Stimulated activated CD4-positive, alpha-beta T cell treated with anti-CD3 and anti-CD28 coated beads, Interleukin-12 subunit alpha, Interleukin-12 subunit beta, amount 100 ng/mL, for 24 hours (primary cell): ENCODE measurements at places on chromosomes 3 and 15.
A peak's percentile ranks its signal among the peaks of the same experiment; 100 is the strongest.

GRCh38 chr3:81173514-81173913 is 587.9 kb downstream of the GBE1 start:
- no peak for DNase-seq

GRCh38 chr3:8070011-8070410 is 431.6 kb upstream of the LMCD1 start:
- no peak for DNase-seq

- no peak for DNase-seq
These were observed 143.5 kb downstream of the GAP43 start for GRCh38 chr3:115766587-115767482.

DNA sequence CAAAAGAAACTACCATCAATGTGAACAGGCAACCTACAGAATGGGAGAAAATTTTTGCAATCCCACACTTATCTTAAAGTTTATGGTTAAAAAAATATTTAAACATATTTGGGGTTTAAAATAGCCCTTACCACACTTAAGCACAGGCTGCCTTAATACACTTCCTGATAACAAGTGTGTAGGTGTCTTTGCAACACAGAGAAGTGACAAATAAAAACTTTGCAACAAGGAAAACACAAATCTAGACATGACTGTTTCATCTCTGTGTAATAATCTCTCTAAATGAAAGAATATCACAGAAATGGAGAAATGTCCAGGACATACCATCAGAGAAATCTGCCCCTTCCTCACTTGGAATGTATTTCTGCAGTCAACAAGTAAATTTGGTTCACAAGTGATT is 464.1 kb upstream of the ARHGEF26 start:
- no peak for DNase-seq

DNA sequence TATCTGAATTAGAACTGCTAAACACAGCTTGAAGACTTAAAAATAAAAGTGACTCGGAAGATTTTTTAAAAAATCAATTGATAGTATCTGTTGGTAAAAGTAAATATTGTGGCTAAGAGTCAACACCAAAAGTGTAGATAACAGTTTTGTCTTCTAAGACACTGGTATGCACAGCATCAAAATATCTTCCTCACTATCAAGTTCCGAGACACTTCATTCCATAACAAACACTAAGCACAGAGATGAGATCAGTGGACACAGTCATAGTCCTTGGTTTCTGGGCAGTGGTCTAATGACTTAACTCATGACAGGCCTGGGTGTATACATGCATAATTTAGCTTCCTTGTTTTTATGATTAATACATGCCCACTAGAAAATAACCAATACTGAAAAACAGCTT is 63.2 kb downstream of the PXYLP1 start:
- DNase-seq = no peak

GRCh38 chr15:90184786-90185704 is 16.1 kb upstream of the SEMA4B start:
- DNase-seq = peak; percentile 35

DNA sequence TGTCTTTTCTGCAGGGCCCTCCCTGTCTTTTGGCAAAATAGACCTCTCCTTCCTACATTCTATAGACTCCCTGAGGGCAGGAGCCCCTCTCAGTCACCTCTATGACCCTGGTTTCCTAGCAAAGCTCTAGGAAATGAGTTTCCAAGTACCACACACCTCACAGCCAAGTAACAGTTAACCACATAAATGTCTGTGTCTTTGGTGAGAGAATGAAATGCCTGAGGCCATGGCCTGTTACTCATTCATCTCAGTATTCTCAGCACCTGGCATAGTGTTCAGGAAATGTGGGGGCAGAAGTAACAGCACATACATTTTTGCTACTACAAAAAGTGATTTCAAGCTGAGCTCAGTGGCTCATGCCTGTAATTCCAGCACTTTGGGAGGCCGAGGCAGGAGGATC is 21.0 kb downstream of the RFT1 start:
- no peak for DNase-seq

- DNase-seq = peak; percentile 24
These were observed 4.8 kb downstream of the HES1 start for GRCh38 chr3:194140520-194141414.

GRCh38 chr3:110413266-110413665 is 658.4 kb upstream of the NECTIN3 start:
- no peak for DNase-seq

DNA sequence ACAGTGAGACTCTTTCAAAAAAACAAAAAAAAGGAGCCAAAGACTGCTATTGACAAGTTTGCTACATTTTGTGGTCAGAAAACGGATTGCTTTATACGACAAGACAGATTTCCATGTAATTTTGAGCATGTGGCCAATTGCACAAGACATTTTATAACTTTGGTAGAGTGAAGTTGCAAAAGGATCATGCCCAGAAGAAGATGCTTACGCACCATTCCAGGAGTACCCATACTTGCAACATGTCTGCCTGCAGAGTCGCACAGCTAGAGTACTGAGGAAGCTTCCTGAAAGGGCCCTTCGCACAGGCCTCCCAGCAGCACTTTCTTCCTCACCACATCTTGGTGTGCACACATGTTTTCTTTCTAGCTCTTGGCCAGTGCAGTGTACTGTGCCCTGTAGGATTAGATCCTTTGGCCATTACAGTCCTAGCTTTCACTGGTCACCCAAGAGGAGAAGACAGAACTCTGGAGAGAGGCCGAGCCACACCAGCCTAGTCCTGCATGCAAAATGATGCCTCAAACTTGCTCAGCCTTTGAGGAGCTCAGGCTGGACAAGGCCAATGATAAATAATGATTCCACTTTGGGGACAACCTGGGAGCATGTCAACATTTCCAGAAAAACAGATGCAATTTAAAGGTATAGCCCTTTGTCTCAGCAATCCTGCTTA is 11.7 kb downstream of the CHDH start:
- DNase-seq = no peak

- DNase-seq = no peak
These were observed 41.2 kb downstream of the SLC6A11 start for GRCh38 chr3:10857235-10857634.

- no peak for DNase-seq
These were observed 280.8 kb downstream of the RBMS3 start for GRCh38 chr3:29561651-29562149.

GRCh38 chr15:68618394-68618793 is 39.6 kb downstream of the CORO2B start:
- DNase-seq = no peak

DNA sequence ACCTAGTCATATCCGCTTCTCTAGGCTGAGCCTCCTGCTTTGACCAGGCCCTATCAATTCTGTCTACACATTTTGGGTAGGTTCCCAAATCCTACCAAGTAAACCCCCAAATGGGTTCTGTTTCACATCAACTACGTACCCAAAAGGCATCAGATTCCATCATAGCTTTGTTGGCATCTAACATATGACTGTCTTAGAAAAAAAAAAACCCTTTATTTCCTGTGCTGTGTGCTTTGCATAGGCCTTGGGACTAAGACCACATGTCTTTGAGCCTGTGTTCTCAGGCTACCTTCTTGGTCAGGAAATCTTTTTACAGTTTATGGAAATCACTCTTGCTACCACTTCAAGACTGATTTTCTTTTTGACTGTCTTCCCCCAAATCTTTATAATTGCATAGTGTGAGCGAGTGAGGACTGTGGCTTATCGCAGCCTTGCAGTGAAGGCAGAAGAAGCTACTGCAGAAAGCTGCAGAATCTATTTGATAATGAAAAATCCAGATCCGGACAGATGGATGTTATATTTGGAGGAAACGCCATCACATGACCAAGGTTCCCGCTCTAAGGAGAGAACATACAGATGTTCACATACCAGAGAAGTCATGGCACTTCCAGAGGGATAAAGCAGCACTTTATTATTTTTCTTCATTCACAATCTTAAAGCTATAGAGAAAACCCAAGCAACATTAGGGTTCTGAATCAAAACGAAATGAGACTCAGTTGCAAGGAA is 111.2 kb downstream of the EOMES start:
- no peak for DNase-seq

DNA sequence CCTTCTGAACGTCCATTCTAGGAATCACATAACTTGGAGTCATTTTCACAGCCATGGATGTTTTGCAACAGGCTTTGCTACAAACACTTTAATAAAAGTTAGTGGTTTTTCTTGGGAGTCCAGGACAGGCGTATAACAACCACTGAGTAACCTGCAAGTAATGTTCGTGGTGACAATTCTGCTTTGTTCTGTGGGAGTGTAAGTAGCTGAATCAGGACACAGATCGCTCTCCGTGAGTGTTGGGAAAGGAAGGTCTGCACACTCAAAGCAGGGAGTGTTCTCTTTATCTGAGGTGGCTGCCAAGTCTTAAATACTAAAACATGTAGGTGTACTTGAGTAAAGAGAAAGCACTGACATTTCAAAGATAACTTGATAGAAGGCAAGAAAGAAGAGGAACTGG is 7.9 kb upstream of the BNC1 start:
- DNase-seq = no peak

GRCh38 chr15:60835974-60836373 is 357.0 kb upstream of the ICE2 start:
- DNase-seq = no peak

GRCh38 chr3:136644212-136644611 is 108.0 kb downstream of the STAG1 start:
- DNase-seq = no peak

GRCh38 chr15:71171195-71171594 is 55.9 kb downstream of the THSD4 start:
- DNase-seq = no peak

DNA sequence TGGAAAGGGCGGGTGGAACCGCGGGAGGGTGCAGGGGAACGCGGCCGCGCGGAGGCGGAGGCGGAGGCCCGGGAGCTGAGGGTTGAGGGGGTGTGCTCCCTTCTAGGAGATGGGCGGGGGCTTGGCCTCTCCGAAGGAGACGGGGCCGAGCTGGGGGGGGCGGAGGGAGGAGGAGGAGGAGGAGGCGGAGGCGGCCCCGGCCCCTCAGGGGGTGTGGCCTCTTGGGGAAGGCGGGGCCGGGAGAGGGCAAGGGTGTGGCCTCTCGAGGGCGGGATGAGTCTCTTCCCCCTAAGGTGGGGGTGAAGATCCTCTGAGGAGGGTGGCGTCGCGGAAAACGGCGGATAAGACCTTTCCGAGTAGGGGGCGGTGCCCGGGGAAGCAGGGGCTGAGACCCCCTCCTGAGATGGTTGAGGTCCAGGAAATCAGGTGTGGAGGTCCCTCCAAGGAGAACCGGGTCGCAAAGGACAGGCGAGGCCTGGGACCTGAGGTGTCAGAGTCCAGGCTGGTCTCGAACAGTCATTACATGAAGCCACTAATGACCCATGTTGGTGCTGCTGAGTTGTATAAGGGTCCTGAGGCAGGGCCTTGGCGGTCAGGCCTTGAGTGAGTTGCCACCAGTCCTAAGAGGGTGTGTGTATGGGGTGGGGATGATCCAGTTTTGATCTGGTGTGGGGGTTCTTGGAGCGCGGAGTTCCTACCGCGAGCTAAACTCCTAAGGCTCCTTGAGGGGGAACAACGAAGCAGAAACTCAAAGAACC is 759 bp downstream of the WDR6 start:
- DNase-seq = peak; percentile 75

DNA sequence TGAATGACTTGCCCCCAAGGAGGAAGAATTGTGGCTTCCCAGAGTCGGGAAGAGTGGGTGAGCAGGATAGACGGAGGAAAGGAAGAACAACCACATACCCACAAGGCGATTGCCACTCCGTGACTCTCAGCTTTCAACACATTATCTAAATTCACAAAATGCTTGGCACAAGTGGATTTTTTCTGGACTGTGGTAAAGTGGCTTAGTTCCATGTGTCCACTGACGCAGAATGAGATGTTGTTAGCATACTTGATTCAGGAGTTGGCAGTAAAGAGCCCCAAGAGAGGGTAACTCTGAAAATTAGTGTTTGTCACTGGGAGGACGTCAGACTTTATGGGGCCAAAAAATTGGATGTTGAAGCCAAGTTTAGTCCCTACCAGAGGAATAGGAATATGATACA is 198.8 kb upstream of the CTNNB1 start:
- DNase-seq = no peak

GRCh38 chr3:178964551-178964950 is 107.1 kb downstream of the ZMAT3 start:
- no peak for DNase-seq

DNA sequence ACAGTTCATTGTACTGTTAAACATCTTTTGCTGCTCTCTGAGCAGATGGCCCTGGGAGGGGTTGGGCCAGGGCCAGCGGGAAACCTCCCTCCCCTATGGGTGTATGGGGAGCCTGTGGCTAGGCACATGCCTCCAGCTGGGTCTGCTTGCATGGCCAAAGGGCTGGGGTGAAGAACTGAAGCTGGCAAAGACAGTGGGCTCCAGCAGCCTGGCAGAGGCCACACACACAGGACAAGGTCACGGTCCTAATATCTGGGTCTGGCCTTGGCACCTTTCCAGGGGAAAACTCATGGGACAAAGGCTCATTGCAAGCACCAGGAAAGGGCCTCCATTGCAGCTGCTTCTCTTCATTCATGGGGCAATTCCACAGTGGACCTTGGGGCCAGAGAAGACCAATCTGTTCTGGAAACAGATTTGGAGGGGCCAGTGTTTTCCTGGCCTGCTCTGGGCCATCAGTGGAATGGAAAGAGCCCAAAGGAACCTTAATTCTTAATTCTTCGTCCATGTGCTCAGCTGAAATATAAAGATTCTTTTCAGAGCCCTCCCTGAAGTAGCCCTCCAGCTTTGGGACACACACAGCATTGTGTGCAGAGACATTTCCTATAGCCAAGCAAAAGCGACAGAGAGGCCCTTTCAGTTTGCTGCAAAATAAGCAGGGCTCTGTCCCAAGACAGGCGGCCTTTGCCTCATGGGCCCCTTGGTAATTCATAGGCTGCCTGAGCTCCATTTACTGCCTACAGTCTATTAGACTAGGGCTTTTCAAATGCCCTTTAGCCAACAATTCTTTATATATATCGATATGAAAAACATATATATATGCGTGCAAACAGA is 11.3 kb upstream of the LIMD1 start:
- no peak for DNase-seq

GRCh38 chr3:31343075-31343474 is 189.7 kb upstream of the STT3B start:
- DNase-seq = no peak

DNA sequence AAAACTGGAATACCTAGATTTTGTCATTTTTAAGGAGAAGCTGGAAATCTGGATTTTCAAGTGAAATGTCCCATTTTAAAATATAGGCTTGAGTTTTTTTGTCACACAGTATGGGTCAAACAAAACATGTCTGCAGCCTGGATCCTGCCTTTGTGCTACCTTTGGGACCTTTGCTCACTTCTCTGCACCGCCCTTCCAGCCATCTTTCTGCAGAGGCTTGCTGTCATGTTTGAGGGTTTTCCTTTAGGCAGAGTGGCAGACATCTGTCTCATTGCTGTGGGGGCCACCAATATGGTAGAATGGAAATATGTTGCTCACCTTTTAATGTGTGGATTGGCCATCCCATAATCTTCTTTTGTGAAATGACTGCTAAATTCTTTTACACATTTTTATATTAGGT is 136.3 kb downstream of the EEFSEC start:
- no peak for DNase-seq

DNA sequence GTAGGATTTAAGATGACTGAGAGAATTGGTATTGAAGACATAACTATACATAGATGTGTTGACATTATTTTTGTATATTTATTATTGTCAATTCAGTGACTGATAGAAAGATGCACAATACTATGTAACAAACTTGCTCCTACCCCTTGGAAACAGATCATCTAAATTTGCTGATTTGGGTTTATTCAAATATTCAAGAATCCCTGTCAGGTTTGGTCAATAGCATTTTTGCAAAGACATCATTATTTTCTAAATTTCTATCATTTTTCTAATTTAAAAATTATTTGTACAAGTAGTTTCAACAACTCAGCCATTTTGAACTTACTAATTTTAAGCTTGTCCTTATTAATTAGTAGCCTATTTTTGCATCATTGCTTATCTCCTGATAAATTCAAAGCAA is 1463.4 kb downstream of the SI start:
- DNase-seq = no peak
